ENCODE measurements at places on chromosomes 2 and 18.

- DNase-seq: peak; percentile 11
Observed at GRCh38 chr18:55781481-55781957, 193.5 kb upstream of the TCF4 start.

DNA sequence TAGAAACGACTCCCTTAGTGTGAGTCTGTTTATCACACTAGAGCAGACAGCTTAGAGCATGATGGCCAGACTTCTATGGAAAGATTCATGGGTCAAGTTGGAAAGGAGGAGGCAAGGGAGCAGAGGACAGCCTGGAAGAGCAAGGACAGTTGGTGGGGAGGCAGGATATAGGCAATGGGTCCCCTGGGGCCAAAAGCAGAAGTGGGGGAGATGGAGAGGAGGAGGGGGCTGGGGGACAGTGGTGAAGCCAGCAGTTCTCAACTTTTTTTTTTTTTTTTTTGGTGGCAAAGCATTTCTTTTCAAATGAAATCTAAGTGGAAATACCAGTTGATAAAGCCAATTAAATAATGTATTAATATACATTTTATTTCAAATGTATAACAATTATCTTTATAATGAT is 197.9 kb downstream of the HRH4 start:
- no peak for DNase-seq

- DNase-seq: no peak
Observed at GRCh38 chr2:42725657-42726056, 38.3 kb downstream of the OXER1 start.

- no peak for DNase-seq
Observed at GRCh38 chr2:134142341-134142738, 111.5 kb upstream of the MGAT5 start.

GRCh38 chr2:98517636-98518035 is 73.0 kb downstream of the INPP4A start:
- no peak for DNase-seq

DNA sequence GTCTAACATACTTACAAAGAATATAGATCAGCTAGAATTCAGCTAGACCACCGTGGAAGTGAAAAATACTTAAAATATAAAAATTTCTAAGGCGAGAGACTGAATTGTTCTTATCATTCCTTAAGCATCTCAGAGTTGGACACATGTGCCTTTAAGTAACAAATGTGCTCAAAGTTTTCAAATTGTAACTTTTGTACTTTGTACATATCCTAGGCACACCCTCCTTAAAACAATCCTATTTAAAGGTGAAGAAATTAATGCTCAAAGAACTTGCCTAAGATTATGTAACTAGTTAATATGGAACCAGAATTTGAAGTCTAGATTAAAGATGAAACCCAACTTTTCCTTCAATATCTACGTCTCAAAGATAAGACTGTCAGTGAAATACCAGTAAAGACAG is 74.1 kb downstream of the EML4 start:
- no peak for DNase-seq

GRCh38 chr18:58249712-58250111 is 205.7 kb downstream of the NEDD4L start:
- DNase-seq: no peak

GRCh38 chr2:130160131-130160530 is 15.2 kb upstream of the CCDC74B start:
- no peak for DNase-seq

DNA sequence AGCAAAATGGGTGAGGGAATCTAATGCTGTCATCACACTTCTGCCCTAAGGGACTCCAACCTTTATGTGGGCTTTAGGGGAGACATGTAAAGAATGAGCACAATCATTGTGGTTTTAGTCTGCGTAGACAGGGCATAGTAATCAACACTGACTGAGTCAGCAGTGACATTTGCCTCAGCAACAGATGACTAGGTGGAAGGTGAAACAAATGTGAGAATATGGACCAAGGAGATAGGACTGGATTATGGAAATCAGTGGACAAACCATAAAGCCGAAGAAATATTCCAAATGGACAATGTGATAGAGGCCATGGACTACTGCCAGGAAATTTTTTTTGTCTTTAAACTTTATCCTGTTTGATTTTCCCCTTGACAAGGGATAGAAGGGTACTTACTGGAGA is 83.9 kb downstream of the PDK1 start:
- DNase-seq: peak; percentile 24

- DNase-seq: no peak
Observed at GRCh38 chr18:41457765-41458326, 497.2 kb upstream of the PIK3C3 start.

DNA sequence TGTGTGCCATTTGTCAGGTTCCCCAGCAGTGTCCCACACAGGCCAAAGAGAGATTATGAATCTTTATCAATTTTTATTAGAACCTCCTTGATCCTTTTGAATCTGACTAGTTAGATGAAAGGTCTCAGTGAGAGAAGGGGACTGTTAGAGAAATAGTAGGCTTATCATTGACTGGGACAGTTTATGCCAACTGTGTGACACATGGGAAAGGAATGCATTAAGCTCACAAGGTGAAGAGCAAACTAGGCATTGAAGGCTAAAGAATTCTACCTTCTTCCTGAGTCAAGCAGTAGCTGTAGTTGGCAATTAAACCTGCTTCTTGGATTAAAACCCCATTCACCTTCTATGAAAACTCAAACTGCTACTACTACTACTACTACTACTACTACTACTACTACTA is 389.6 kb upstream of the CDH19 start:
- no peak for DNase-seq

GRCh38 chr18:32674491-32674890 is 98.3 kb downstream of the KLHL14 start:
- no peak for DNase-seq

- DNase-seq: no peak
Observed at GRCh38 chr2:122514451-122514996, 759.1 kb downstream of the TSN start.

DNA sequence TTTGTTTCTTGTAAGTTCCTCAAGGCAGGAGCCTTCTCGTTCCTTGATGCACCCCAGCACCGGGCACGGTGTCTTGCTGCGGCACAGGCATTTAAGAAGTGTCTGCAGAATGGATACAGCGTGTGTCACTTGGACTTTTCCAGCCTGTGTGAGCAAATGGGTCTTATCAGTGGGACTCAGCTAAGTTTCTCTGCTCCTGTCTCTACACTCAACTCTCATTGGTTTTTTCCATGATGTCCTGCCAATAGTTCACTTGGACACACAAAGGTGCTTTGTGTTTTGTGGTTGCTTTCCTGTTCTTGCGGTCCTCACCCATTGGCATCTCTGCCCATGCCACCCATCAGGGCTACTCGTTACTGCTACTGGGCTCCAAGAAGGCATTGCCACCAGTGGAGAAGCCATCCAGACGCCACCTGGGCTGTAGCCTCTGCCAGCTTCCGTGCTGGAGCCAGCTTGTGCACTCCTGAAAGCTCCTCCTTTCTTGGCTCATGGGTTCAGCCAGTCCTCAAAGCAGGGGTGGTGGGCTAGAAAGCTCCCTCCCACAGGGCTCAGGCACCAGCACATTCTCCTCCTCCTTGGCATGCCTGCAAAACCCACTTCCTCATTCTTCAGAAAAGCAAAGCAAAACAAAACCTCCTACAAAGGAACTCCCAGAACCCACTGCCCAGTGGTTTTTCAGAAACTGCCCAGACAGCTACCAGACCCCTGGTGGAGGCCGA is 41.4 kb downstream of the IL1R2 start:
- no peak for DNase-seq

GRCh38 chr2:200373973-200374416 is 67.5 kb downstream of the SPATS2L start:
- DNase-seq: no peak

DNA sequence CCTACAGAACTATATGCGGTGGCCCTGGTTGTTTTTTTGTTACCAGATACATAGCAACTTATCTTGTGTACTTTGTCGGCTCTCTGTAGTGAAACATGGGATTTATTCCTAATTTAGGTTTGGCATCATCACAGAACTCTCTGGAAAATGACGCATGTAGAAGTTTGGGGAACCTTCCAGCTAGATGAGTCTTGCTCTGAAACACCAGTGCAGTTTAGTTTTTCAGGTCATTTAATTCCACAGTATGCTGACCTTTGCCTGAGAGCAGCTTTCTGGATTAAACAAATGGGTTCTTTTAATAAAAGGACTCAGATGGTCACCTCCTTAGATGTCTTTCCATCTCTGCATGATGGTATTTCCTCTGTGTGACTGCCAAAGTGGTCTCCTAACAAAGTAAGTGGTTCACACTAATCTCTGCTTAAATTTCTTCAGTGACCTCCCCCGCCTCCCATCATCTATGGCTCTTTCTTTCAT is 39.9 kb downstream of the MYO3B start:
- DNase-seq: no peak

DNA sequence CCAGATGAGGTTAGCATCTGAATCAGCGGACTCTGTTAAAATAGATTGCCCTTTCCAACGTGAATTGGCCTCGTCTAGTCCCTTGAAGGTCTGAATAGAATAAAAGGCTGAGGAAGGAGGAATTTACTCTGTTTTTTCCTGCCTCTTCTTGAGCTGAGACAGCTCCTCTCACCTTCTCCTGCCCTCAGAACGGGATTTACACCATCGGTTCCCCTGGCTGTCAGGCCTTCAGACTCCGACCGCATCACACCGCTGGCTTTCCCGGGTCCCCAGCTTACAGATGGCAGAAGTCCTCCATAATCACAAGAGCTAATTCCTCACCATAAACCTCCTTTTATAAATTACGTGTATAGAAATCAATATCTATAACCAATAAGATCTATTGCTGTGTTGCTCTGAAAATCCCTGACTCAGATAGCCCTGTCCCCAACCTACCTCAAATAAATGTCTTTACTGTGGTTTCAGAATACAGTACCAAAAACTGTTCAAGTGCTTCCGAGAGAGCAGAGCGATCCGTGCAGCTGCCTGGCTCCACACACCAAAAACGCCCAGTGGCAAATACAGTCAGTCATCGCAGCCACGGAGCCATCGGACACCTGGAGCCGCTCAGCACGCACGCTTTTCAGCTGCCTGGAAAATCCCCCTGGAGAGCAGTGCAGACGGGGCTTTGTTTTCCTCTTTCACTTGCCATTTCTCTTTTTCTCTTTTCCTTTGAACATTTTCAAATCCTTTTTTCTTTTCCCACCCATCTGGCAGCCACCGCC is 196.9 kb downstream of the NRP2 start:
- DNase-seq: no peak

DNA sequence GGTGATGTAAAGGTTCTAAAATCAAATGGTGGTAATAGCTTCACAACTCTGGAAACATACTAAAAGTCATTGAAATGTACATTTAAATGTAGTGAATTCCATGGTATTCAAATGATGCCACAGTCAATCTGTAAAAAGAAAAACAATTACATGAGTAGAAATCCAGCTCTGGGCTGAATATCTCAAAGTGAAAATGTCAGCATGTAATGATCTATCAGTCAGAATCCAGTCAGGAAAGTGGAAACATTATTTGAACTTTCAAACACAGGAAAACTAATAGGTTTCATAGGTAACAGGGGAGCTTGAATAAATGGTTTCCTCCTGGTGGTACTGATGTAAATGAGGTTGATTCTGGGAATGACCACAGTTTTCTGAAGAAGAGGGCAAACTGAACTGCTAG is 186.4 kb downstream of the CDH7 start:
- no peak for DNase-seq

- no peak for DNase-seq
Observed at GRCh38 chr2:190519975-190520767, 14.4 kb downstream of the NEMP2 start.

DNA sequence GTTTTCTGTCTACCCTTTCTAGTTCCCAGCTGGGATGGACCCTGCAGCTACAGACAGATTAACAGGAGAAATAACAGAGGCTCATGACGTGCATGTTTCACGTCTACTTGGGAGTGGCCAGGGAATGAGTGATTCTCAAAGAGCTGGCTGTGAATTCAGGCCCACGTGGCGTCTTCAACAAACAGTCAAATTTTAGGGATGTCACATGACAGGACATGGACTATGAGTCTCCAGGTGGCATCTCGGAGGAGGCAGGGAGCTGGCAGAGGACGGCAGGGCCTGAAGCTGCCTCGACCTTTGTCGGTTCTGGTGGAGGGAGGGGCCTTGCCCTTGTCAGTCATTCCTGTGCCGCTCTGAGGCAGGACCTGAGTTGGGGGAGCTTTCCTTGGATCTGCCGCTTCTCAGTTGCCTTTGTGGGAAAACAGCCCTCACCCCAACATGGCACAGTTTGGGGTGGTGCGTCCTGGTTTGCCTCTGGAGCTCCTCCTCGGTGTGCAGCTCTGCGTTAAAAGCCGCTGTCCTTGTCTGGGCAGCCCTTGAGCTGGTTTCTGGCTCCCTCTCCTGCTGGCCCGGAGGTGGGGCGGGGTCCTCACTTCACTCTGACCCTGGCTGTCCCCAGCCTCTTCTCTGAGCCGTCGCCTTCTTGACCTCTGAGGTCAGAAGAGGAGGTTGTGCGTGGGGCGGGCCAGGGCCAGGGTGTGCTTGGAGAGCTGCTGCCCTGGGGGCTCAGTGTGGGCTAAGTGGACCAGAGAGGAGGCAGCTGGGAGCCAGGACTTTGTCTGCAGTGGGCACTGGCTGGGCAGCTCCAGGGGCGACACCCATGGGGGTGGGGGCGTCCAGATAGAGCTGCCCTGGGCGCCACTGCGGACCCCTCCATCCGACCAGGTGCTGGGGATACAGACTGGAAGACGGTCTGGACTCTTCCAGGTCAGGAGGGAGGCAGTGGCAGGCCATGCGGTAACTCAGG is 12.1 kb upstream of the GAL3ST2 start:
- no peak for DNase-seq

GRCh38 chr2:108975613-108976435 is 13.2 kb downstream of the EDAR start:
- no peak for DNase-seq

DNA sequence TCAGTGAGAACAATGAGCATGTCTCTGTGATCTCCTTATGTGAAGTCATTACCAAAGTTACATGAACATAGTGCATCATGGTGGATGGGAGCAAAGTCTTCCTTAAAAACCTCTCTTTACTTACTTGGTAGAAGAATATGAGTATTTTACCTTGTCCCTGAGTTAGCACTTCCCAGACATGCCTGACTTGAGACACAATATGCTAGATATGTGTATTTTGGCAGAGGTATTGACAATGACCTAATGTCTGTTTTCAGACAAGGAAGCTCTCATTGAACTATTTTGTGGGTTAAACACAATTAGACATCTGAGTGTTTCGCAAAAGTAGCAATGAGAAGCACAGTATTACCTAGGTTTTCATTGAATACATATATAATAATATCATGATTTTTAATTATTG is 99.1 kb upstream of the MC4R start:
- no peak for DNase-seq

DNA sequence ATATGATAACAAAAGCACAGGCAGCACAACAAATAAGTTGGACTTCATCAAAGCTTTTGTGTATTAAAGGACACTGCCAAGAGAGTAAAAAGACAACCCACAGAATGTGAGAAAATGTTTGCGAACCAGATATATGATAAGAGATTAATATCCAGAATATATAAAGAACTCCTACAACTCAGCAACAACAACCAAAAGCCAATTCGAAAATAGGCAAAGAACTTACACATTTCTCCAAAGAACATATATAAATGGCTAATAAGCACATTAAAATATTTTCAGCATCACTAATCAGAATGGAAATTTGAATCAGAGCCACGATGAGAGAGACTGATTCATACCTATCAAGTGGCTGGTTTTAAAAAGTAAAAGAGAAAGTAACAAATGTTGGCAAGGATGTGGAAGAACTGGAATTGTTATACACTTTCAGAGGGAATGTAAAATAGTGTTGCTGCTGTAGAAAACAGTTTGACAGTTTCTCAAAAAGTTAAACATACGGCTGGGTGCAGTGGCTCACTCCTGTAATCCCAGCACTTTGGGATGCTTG is 25.2 kb downstream of the EPB41L5 start:
- no peak for DNase-seq

GRCh38 chr2:237154082-237154638 is 68.5 kb downstream of the COPS8 start:
- DNase-seq: peak; percentile 11

Data from K562 (cell line).